ENCODE measurements at places on chromosomes 5 and 9.

- no peak for DNase-seq
Measured at GRCh38 chr9:37382161-37382981, 40.1 kb upstream of the GRHPR start.

GRCh38 chr9:104970271-104970987 lies 42.5 kb upstream of the ABCA1 start:
- DNase-seq, result no peak

GRCh38 chr9:6645355-6646292 lies at the start of gene GLDC:
Gene GLDC (minus strand): TSS chr9:6645729. CDS start chr9:6645499, 230 bp downstream.
- peak; percentile 76 for DNase-seq

DNA sequence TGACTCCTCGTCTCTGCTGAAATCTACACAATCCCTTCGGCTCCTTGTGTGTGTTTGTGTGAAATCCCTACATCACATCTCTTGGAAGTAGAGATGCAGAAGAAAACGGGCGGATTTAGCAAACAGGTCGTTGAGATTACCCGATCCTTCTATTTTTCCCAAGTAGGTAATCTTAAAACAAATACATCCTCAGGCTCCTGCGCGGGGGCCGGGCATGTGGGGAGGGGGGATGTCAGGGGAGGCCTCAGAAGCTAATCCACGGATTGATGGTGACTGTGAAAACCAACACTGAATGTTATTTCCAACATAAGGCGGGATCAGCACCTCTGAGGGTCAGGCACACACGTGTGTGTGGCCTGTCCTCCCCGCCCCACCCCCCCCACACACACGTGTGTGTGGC lies 137.8 kb downstream of the ROR2 start:
- DNase-seq, result no peak

Measured in Calu3 (cell line).